Naive thymus-derived CD8-positive, alpha-beta T cell (primary cell): ENCODE measurements at places on chromosomes 11 and 22.

GRCh38 chr11:27084518-27084917 is 43.9 kb downstream of the BBOX1 start:
- DNase-seq = no peak

DNA sequence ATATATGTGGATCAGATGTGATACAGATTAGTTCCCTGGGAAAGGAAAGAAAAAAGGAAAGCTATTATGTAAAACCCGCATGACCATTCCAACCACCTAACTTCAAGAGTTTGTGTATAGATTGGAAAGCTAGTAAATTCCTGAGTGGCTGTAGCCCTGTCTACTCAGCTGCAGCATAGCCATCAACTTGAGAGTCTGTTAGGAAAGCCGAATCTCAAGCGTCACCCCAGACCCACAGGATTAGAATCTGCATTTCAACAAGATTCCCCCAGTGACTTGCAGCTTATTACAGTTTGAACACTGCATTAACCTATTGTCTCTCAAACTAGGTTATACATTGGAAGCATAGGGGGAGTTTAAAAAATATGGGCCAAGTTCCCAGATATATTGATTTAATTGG is 921.7 kb downstream of the LRRC4C start:
- DNase-seq = no peak

- DNase-seq = peak; percentile 33
These were observed 30.7 kb downstream of the TOM1 start for GRCh38 chr22:35330258-35330861.

DNA sequence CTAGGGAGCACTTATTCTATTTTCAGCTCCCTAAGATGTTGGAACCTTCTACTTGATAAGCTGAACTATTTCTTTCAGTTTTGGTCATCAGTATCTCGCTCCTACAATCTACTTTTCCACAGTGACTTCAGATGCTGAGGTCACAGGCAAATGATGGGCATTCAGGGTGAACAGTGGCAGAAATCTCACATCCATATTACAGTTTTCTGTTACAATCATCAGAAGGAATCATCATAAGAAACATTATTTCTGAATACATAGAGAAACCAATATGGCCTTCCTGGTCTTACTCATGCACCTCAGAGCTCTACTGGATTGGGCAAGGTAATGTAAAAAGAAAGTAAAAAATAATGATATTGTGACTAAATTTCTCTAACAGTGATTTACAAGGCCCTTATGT is 39.4 kb upstream of the DDI1 start:
- no peak for DNase-seq

DNA sequence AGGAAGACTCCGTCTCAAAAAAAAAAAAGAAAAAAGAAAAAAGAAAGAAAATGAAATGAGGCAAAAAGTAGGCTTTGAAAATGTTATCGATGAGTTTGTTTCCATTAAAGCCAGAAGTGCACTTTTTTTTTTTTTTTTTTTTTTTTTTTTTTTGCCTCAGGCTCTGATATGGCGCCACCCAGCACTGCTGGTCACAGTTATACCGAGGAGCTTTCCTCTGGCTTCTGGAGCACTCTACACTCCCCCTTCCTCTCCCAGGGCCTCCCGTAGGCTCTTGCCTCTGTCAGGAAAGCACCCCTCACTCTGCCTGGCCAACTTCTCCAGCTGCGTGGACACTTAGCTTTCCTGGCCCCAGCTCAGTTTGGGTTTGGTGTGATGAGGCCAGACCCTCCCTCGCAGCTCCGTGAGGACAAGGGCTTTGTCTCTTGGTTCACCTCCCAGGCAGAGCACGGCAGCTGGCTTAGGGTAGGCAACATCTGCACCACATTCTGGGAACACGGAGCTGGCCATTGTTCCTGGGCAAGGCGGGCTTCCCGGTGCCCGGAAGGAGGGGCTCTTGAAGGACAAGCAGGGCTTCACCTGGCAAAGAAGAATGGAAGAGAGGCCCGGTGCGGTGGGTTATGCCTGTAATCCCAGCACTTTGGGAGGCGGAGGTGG is 16.9 kb downstream of the FADS2 start:
- no peak for DNase-seq

GRCh38 chr11:1034001-1034400 is 2.5 kb downstream of the MUC6 start:
- no peak for DNase-seq

DNA sequence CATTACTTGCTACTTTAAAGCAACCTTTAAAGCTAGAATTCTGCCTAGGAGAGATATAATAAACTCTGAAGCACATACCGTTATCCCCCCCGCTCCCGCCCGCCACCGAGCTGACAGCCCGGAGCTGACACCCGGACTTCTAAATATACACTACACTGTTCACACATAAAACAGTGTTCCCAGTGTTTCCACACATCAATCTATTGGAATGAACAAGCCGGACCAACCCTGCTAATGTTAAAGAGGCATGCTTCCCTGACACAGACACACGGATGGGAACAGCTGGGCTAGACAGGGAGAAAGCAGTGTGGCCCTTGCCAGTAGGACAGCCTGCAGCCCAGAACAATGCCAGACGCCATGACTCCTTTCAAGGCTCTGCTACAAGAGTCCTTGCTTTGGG is 108.4 kb upstream of the CSNK2A3 start:
- DNase-seq = no peak

DNA sequence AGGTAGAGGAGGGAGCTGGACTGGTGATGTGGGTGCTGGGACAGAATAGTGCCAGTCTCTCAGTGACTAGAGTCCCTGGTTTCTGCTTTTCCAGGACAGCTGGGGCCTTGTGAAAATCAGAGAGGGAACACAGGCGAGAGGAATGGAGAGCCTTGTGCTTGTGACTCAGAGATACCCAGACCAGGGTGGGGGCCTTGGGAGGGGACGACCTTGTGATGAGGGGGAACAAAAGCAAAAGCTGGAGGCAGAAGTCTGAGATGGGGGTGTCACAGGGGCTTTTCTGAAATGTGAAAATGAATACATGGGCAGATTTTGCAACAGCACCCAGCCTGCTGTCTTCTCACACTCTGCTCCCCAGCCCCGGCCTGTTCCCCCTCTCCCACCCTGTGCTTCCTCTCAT is 3.4 kb upstream of the NR1H3 start:
- DNase-seq = no peak

GRCh38 chr11:27354359-27354965 is 8.6 kb downstream of the CCDC34 start:
- no peak for DNase-seq
